ENCODE measurements at places on chromosomes 6 and 20.

DNA sequence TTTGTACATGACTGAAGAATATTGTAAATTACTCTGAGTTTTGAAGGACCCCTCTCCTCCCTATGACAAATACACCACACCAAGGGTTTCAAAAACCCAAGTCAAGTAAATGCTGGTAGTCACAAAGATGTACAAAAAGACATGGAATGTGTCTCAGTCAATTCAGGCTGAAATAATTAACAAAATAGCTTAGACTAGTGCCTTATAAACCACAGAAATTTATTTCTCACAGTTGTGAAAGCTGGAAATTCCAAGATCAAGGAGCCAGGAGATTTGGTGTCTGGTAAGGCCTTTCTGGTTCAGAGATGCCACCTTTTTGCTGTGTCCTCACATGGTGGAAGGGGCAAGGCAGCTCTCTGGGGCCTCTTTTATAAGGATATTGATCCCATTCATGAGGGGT is 202.3 kb upstream of the RIN2 start:
- DNase-seq = no peak

DNA sequence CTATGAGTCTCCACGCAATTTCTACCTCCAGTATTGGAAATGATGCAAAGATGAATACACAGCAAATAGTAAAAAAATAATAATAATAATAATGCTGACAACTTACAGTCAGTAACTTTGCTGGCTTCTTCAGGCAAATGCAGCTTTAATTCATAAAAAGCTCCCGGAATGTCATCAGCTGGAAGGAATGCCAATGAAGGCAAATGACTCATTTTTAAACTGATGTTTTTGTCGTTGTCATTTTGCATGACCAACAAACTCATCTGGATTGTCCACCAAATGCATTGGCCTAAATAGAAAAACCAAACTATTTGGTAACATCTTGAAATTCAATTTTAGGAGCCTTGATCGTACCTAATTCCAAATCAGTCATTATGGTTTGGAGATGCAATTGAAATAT is 217.1 kb downstream of the ALDH8A1 start:
- no peak for DNase-seq

GRCh38 chr6:169700296-169700695 is 1.5 kb downstream of the WDR27 start:
- DNase-seq = no peak

DNA sequence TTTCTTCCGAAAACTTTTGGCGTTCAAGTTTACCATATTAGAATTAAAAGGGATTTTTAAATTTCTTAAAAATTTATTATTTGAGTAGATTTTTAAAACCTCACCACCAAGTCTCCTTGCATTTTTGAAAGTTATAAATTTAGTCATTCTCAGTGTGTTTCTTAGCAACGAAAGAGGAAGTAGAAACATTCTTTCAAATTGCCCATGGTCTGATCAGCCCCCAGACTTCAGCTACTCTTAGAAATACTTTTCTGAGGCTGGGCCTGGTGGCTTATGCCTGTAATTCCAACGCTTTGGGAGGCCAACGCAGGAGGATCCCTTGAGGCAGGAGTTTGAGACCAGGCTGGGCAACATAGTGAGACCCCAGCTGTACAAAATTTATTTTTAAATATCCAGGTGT is 15.1 kb upstream of the RTF2 start:
- no peak for DNase-seq

DNA sequence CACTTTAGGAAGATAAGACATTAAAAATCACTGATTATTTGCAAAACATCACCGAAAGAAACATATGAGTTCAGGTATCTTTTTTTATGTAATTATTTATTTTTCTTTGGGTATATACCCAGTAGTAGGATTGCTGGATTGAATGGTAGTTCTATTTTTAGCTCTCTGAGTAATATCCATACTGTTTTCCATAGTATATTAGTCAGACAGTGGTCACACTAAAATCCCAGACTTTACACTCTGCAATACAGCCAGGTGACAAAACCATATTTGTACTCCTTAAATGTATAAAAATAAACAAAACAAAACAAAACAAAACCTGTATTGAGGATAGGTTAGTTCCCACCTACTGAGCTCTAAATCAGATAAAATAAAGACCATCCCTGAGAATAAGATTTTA is 1024.3 kb upstream of the EYS start:
- DNase-seq = no peak

DNA sequence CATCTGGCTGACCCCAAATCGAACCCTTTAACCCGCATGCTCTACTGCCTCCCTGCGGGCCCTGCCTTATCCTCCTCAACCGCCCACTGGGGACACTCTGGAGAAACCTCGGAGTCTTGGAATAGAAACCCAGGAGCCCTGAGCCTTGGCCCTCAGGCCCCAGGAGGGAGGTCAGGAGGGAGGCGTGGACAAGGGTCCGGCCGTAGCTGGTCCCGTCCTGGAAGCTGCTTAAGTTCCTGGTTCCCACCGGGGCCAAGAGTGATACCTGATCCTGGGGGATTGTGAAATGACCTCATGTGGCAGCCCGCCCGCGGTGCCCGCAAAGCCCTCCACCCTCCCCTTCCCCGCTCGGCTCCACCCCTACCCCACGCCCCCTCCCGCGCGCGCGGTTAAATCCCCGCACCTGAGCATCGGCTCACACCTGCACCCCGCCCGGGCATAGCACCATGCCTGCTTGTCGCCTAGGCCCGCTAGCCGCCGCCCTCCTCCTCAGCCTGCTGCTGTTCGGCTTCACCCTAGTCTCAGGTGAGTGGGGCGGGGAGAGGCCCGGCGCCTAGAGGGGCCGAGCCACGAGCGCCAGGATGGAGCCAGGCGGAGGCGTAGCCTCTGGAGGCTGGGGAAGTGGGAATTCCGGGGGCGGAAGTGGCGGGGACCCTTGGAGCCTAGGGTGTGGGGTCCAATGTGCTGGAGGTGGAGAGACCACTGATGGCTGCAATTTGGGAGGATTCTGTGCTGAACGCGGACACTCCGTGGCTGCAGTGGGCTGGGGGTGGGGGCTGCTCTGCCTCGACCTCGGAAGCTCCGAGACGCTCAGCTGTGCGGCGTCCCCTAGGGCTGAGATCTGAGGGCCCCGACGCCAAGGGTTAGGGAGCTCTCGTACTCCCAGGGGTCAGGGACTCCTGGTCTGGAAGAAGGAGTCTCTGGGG is at the start of gene WFDC2:
Gene WFDC2 (plus strand): TSS at position 418 of the 926 bp plus-strand sequence. CDS start 29 bp downstream, at position 447.
- DNase-seq = no peak

- DNase-seq = no peak
Measured at GRCh38 chr20:19288061-19288460, 75.6 kb downstream of the SLC24A3 start.

GRCh38 chr20:1912053-1912452 is 16.8 kb downstream of the SIRPA start:
- no peak for DNase-seq

DNA sequence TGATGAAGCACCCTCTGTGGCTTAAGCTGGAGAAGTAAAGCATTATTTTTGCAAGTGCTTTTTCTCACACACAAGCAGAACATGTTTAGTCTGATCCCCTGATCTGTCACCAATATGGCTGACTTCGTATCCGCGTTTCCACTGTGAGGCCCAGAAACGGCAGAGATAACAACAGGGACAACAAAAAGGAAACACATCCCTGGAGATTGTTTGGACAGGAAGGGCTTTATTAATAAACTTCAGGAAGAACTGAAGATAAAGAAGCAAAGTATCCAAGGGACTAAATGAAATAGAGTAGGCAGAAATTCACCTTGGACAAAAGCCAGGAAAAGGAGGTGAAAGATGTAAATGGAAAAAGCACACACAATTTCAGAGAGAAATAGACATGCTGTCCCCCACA is 49.2 kb downstream of the RARS2 start:
- DNase-seq = no peak

DNA sequence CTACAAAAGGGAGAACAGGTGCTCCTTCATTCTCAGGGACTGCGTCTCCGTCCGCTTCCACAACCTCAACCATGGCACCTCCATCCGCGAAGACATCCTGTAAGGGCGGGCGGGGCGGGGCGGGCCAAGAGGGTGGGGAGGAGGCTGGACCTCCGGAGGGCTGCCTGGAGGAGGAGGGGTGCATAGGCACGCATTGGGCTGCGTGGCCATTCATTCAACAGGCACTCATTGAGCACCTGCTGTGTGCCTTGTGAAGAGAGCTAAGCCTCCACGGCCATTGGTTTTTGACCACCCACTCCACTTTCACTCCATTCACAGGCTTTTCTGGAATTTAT is 435 bp downstream of the ZSWIM3 start:
- DNase-seq = no peak

DNA sequence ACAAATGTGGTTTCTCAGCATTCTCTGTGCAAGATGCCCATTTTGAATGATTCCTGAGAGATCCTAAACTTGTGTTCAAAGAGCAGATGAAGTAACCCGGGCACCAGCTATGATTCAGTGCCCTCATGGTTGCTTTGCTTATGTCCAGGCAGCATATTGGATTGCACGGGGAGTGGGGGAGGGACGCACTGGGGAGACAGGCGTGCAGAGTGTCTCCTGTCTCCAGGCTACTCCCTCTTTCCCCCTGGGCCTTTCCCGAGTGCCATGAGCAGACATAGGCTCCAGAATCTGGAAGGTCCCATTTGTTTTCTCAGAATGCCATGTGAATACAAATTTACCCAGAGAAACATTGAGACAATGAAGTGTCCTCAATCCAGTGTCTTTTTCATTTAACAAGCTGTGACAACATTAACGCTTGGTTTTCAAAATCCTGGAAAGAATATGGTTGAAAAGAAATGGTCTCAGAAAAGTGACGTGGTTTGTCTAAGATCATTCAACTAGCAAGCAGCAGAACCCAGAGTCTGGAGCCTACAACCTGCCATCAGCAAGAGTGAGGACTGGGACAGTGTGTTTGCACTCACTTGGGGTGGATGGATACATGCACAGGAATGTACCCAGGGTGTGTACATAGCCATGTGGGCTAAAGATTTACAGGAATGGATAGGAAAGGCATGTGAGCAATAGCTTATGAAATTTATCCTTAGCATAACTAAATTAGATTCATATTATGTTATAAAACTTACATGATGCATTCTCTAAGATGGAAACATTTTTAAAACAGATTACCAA is 4.2 kb downstream of the SYNDIG1 start:
- no peak for DNase-seq

DNA sequence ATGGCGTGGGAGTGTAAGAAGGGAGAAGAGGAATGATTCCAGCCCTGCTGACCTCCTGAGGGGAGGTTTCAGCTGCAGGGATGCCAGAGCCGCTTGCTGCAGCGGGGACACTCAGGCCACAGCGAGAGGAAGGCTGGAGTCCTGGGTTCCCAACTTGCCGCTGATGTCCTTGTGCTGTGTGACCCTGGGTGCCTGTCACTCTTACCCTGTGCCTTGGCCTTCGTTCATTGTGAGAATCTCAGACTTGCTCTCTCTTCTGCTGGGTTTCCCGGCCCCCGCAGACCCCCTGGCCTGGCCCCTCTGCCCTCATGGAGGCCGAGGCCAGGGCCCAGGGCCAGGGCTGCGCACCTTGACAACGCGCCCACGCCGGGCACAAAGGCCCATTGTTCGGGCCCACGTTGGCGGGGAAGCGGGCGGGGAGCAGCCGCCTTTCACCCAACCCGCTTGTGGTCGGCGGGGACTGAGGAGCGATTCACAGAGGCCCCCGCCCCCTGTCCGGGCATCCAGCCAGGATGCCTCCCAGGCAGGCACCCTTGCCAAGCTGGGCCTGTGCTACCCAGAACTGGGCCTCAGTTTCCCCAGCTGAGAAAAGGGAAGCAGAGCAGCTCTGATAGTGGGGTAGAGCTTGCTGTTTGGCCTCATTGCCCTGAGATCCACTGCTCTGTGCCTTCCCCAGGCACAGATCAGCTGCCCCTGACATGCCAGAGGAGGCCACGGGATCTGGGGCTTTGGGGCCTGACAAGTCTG is 52.4 kb downstream of the CEBPB start:
- DNase-seq = no peak
